ENCODE measurements at places on chromosomes 7 and 10.

- DNase-seq, result no peak
Observed at GRCh38 chr10:1361411-1362105, 305.4 kb downstream of the WDR37 start.

DNA sequence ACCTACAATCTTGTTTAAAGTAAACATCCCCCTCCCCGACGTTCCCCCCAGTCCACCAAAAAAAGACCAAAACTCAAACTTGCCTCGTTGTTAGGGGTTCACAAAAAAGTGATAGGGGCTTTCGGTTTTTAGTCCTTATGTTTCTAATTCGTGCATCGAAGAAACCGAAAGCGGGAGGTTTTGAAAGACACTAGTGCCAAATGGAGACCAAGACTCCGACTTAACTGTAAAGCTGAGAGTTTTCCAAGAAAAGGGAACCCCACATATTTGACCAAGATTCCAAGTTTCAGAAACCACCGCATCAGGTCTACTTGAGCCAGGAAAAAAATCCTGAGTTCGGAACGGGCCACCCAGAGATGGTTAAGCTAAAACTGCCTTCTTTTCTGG lies 534 bp downstream of the PSMA2 start:
- DNase-seq, result no peak

GRCh38 chr7:128065872-128066271 lies 34.6 kb upstream of the LRRC4 start:
- DNase-seq, result no peak

DNA sequence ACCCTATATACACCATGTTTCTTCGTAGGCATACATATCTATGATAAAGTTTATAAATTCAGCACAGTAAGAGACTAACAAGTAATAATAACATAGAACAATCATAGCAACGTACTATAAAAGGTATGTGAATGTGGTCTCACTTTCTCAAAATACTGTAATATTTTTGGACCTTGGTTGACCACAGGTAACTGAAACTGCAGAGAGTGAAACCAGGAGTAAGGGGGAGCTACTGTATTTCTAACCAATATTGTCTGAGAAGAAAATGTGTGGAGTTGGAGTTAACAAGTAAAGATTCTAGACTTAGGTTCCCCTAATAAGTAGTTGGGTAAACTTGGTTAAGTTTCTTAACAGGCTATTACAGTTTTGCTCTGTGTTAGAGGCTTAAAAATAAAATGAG lies 72.1 kb downstream of the GNAI1 start:
- DNase-seq, result no peak

GRCh38 chr10:5411941-5412276 lies 448 bp upstream of the NET1 start:
- no peak for DNase-seq

All from NCI-H187 treated with DMSO at 0.1 percent for 48 hours (cell line).